ENCODE measurements at places on chromosomes 13 and 19.
A peak's percentile ranks its signal among the peaks of the same experiment; 100 is the strongest.

- no peak for DNase-seq
Measured at GRCh38 chr13:23644126-23644419, 73.9 kb downstream of the TNFRSF19 start.

- DNase-seq, result no peak
Measured at GRCh38 chr19:53915000-53915399, 5.9 kb downstream of the CACNG7 start.

- no peak for DNase-seq
Measured at GRCh38 chr13:112984954-112985802, 16.2 kb downstream of the MCF2L start.

- DNase-seq, result no peak
Measured at GRCh38 chr19:37955986-37956385, 49.0 kb downstream of the SIPA1L3 start.

GRCh38 chr19:12669270-12670158 is 2.9 kb downstream of the WDR83 start:
- DNase-seq, result peak; percentile 52

GRCh38 chr19:46892252-46893179 is 31.7 kb downstream of the ARHGAP35 start:
- no peak for DNase-seq

DNA sequence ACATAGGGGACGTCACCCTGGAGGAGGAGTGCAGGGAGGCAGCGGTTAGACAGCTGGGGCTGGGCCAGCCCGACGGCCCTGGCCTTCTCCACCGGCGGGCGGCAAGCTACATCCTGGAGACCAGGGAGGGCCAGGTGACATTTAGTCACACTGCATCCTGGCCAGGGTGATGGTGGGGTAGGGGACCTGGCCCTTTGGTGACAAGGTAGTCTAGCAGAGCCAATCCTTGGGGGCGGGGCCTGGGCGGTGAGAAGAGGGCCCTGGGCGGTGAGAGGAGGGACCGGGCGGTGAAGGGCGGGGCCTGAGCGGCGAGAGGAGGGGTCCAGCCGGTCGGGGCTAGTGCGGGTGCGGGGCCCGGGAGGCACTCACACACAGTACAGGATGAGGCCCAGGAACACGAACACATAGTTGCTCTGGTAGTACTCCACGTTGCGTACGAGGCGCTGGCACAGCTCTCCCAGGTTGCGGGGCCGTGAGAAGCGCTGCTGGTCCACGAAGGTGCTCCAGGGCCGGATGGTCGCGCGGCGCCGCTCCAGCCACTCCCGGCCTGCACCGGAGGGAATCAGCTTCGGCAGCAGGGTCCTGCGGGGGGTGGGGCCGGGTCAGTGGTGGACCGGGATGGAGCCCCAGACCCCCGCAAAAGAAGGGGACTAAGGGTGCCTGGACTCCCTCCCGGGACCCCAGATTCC is 610 bp downstream of the RABAC1 start:
- DNase-seq, result peak; percentile 72

- DNase-seq, result no peak
Measured at GRCh38 chr19:16638666-16639065, 10.7 kb upstream of the MED26 start.

GRCh38 chr19:7582446-7582845 is 13.2 kb upstream of the CAMSAP3 start:
- no peak for DNase-seq

GRCh38 chr19:55651236-55651635 is 3.2 kb downstream of the CCDC106 start:
- DNase-seq, result no peak

DNA sequence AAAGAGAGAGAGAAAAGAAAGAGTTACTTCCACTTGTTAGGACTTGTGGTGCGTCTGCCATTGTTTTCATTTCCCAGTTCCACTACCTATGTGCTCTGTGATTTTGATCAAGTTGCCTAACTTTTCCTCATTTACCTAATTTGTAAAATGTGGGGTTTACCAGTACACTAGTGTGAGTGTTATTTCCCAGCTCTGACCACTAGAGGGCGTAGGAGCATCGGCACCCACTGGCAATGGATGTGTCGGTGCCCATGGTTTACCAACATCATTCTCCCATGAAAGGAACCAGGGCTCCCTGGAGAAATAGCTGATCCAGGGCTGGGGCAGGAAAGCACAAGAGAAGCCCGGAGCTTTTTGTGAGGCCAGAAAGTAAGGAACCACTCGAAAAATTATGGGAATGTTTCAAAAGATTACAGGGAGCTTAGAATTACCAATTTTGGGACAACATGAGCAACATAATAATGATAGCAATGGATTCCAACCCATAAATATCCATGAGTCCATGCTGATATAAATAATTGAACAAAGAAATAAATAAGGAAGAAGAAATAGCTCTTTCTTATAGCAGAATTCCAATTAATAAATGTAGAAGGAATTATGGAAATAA is 15.1 kb upstream of the CEACAM4 start:
- peak; percentile 49 for DNase-seq

GRCh38 chr13:46604226-46604990 is 51.4 kb downstream of the LRCH1 start:
- no peak for DNase-seq

GRCh38 chr19:52453324-52454094 is at the start of gene ZNF578:
Gene ZNF578 (plus strand): TSS chr19:52453553. CDS start chr19:52501846, 48,293 bp downstream.
- peak; percentile 21 for DNase-seq

GRCh38 chr19:3575260-3575741 is 2.6 kb downstream of the HMG20B start:
- DNase-seq, result no peak

GRCh38 chr13:85197431-85197830 is 601.8 kb downstream of the SLITRK6 start:
- DNase-seq, result no peak

DNA sequence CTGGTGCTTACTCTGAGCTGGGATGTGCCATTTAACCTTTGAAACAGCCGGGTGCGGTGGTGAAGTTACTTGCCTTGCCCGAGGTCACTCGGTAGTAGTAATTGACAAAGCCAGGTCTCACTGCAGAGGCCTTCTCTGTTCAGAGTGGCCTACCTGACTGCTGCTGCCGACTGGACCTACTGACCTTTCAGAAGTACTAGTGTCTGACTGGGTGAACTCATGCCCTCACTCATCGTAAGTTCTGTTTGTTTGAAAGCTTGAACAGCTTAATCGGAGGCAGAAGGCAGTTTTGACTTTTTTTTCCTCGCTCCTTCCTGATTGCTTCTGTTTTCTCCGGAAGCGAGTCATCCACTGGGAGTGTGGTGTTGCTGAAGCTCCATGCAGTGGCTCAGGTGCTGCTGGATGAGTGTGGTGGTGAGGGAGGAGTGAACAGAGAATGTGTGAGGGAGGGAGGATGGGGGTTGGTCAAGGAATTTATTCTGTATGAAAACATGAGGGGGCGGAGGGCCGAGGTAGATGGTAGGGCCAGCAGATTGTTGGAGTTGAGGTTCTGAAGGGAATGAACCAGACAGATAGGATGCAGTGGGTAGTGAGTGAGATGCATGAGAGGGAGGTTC is 2.7 kb downstream of the SPINT2 start:
- no peak for DNase-seq

DNA sequence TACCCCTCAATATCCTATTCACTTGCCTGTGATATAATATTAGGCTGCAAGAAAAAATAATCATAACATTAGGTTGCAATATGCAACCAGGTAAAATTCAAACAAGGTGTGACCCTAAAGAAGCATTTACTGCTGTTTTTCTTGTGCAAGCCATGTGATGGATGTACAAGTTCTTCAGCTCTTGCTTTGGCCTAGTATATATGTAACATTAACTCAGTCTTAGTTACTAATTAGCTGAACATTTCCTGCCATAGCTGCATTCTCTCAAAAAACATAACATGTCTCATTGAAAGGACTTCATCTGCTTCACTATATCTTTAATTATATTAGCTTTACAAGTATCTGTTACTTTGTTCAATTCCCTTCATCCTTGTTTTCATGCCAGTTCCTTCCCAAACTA is 406.8 kb upstream of the HTR2A start:
- no peak for DNase-seq

DNA sequence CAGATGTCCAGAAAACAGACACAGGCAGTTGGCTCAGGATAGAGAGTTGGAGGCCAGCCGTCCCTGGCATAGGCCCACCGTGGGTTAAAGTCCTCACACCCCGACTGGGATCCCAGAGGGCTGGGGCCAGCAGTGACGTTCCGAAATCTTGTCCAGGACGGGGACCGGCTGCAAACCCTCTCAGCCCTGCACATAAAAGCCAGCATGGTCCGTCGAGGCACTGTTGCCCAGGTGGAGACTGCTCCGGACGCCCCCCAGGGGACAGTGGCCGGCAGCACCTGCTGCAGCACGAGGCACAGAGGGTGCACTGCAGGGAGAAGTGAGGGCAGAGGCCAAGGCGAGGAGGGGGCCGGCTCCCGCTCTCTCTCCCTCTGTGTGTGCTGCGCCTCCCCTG is 4.3 kb upstream of the IFNL2 start:
- DNase-seq, result no peak

DNA sequence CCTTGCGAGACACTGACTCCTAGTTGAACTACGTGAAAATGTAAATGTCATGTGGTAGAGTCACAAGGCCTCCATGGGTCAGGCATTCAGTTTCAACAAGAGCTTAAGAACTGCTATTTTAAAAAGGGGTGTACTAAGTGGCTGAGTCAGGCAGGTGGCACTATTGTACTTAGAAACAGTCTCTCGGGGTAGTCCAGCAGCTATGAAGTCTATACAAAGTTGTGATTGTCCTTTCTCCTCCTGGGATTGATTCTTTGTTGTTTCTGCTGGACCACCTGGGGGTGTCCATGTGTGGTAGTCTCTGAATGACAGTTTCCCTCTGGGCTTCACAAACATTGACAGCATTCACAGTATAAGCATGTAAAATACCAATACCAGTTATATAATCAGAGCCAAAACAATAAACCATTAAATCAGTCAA is 33.0 kb downstream of the UGGT2 start:
- no peak for DNase-seq

DNA sequence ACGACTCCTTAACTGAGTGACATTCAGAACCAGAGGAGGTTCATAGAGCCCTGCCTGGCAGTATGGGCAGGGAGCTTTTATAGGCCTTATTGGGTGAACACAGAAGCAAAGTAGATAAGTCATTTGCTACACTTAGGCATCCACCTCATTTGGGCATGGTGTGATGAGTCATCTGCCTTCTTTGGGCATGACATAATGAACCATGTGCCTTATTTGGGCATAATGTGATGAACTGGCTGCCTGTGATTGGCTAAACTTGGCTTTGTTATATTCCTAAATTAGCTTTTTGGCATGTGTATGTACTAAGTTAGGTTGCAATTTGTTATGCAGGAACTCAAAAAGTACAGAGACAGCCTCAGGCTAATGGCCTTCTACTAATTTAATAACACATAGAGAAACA is 2210.2 kb upstream of the PCDH20 start:
- DNase-seq, result no peak

DNA sequence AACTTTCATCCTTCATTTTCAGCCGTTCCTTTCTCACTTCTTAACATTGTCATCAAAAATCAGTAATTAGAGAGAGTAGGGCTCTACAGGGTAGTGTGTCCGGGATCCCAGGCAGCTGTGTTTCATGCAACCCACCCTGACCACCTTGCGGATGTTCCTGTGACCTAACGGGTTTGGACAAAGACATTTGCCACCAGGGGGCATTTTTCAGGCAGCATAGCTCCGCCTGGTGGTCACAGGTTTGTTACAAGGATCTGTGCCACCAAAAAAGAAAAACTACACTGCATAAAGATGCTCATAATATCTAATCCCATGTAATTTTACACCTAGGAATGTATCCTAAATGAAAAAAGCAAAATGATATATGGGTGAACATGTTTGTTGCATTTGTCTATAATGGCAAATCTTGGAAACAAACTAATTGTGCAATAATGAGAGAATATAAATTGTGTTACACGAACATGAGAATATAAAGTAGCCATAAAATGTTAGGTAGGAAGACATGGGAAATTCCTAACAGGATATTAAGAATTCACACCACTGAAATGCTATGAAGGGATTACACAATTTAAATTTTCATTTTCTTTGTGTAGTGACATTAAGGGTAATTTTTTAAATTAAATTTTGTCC is 123.0 kb downstream of the SLC7A1 start:
- DNase-seq, result peak; percentile 11

DNA sequence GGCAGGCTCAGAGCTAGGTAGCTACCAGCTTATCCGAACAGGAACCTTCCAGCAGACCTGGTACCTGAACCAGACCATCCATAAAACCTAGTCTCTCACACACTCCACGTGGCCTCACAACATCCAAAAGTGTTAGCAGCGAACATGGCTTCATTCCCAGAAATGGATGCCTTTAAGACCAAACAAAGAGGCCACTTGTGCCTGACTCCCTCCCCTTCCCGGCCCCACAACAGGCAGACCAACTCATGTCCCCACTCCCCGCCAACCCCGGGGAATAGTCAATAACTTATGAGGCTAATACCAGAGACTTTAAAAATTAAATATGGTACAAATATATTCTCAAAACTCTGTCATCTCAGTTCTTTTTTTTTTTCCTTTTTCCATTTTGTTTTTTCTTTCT is 46.2 kb downstream of the ZNF557 start:
- no peak for DNase-seq

DNA sequence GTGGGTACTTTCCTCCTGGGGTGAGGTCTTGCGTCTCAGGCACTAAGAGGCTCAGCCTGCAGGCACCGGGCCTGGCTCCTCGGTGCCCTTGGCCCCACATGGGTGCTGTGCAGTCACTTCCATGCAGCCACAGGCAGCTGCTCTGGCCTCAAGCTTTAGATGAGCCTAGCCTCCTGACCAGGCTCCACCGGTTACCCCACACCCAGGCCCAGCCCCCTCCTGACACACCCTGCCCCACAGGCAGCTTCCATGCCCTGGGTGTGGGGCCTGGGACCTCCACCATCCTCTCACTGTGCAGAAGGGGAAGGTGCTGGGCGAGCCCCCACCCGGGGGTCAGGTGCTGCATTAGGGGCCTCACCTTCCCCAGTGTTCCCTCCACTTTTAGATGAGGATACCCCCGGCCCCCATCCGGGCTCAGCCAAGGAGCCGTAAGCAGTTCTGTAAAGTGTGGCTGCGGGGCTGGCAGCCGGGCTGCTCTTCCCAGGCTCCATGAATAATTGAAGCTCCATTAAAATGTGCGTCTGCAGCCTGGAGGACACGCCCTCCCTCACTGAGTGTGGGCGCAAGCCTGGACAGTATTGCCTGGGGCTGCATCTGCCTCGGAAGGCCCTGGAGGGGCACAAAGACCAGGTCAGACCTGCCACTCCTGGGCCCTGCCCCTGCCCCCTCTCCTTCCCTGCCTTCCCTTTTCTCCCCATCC is 72.5 kb upstream of the KCTD15 start:
- no peak for DNase-seq

- no peak for DNase-seq
Measured at GRCh38 chr19:9043524-9043923, 33.3 kb upstream of the MUC16 start.

DNA sequence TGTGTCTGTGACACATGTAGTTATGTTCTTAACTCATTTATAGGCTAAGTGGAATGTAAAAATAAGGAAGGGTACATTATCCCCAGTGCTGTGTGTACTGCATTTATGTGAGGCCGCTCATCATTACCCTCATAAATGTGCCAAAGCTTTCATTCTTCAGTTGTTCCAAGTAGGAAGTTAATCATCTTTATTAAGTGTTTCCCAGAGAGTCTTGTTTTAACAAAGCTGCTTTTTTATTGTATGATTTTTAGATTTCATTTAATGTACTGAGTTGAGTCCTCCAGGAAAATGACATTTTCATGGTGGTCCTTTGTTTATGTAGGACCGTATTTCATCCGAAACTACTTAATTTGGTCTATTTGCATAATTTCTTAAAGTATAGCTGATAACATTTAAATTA is 379.8 kb downstream of the DLEU7 start:
- no peak for DNase-seq

GRCh38 chr19:4371247-4372164 is 28.1 kb downstream of the MPND start:
- DNase-seq, result no peak

Data from effector memory CD4-positive, alpha-beta T cell (primary cell).